NAMALWA (cell line): ENCODE measurements at places on chromosomes 6 and 20.
A peak's percentile ranks its signal among the peaks of the same experiment; 100 is the strongest.

DNA sequence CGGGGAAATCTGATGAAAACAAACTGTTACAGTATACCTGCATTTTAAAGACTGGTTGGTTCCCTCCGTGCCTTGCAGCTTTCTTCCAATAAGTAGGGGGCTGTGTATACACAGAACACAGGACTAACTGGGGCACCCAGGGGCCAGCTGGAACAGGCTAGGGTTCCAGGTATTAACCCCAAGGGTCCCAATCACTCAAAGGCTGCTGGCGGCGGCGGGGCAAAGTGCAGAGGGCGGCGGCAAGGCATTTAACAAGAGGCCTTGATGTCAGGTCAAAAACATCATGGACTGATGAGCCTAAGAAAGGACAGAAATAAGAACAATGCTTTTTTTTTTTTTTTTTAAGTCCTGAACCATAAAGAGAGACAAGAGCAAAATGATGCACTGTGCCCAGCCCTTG is 2.5 kb downstream of the PMEPA1 start:
- no peak for DNase-seq

DNA sequence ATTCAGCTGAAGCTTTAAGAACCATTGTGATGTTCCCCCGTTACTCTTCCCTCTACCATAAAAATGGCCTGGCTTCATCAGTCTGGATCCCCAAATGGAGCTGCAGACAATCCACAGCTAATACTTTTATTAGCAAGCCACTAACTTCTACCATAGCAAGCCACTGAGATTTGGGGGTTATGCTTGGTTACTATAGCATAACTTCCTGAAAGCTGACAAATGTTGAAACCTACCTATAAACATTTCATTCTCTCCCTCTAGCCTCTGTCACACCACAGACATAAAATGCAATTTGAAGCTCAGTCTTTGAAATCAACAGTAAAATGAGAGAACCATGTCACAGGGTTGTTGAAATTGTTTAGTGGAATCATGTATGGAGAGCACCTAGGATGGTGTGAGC is 3.0 kb upstream of the HTR1E start:
- no peak for DNase-seq

DNA sequence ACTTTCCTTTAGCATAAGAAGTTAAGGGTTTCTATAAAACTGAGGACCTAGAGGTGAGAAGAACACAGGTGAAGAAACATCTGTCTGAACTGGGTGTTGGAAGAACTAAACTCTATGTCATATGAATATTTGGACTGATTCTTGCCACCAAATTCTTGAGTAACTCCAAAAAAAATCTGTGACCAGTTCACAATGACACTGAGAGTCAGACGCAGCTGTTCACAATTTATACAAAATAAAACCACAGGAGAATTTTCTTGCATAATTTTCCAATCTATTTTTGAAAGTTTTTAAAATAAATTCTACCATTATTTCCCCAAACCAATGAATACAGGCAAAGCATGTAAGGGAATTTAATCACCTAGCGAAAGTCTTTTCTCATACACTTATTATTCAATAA is 148.1 kb upstream of the TCF21 start:
- DNase-seq: no peak

- peak; percentile 74 for DNase-seq
Measured at GRCh38 chr6:42532038-42532669, 31.7 kb upstream of the UBR2 start.

GRCh38 chr6:127146932-127147331 is 28.5 kb downstream of the RSPO3 start:
- no peak for DNase-seq

DNA sequence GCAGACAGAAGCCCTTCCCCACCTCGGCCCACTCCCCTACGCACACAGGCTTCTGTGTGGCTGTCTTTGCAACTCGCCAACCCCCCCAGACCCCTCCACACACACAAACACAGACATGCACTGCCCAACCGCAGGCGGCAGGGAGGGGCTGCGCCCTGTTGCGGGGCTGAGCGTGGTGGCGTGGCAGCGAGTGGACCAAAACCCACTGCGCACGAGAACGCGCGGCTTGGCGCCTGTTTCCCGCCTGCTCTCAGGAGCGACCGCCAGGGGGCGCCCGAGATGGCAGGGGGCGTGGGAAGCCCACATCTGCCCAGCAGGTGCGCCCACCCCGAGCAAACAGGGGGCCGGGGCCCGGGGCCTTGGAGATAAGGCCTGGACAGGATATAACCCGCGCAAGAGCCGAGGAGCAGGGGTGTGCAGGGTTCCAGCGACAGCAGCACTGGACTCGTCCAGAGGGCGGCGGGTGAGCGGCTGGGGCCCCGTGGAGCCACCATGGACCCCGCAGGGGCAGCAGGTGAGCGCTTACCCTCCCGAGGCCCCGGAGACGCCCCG is at the start of gene RBPJL:
TSS of gene RBPJL (plus strand) at position 410 of the 552 bp plus-strand sequence. CDS start at position 493, 83 bp downstream.
- peak; percentile 22 for DNase-seq

- DNase-seq: no peak
Measured at GRCh38 chr6:11362564-11362963, 130.1 kb upstream of the NEDD9 start.

GRCh38 chr20:90651-91050 is 3.2 kb downstream of the DEFB125 start:
- no peak for DNase-seq

DNA sequence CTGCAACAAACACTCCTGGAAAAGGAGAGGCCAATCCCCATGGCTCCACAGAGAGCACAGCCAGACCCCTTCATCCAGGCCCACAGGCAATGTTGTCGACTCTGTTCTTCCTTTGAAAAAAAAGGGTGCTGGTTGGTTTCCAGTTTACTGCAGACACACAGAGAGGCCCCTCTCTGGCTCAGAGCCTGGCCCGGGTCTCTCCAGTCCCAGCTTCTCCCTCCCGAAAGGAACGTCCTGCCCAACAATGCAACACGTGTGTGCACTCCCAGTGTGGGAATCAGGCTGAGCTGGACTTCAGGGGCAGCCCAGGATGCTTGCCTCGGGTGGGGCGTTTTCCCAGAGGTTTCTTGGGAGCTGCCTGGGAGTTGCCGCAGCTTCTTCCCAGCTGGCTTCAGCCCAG is 4.5 kb upstream of the NKAIN4 start:
- no peak for DNase-seq

DNA sequence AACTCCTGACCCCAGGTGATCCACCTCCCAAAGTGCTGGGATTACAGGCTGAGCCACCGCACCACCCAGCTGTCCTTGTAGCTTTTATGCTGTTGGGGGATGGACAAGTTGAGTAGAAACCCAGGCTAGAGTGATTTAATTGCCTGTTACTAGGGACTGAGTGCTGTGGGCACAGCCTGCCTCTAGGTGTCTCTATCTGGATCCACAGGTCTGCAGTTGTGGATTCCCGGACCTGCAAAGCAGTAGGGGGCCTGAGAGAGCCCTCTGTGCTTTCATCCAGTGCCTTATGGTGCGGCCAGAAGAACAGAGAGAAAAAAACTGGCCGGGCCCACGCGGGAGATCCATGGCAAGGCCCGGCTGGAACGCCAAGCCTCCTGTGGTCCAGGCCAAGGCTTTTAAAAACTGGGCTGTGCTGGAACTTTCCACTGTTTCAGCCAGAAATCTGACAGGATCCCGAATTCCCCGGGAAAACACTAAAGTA is 5.2 kb downstream of the SIRPA start:
- peak; percentile 72 for DNase-seq

GRCh38 chr20:24643731-24644626 is 174.6 kb downstream of the SYNDIG1 start:
- no peak for DNase-seq
